ENCODE measurements at places on chromosomes 7 and 10.

DNA sequence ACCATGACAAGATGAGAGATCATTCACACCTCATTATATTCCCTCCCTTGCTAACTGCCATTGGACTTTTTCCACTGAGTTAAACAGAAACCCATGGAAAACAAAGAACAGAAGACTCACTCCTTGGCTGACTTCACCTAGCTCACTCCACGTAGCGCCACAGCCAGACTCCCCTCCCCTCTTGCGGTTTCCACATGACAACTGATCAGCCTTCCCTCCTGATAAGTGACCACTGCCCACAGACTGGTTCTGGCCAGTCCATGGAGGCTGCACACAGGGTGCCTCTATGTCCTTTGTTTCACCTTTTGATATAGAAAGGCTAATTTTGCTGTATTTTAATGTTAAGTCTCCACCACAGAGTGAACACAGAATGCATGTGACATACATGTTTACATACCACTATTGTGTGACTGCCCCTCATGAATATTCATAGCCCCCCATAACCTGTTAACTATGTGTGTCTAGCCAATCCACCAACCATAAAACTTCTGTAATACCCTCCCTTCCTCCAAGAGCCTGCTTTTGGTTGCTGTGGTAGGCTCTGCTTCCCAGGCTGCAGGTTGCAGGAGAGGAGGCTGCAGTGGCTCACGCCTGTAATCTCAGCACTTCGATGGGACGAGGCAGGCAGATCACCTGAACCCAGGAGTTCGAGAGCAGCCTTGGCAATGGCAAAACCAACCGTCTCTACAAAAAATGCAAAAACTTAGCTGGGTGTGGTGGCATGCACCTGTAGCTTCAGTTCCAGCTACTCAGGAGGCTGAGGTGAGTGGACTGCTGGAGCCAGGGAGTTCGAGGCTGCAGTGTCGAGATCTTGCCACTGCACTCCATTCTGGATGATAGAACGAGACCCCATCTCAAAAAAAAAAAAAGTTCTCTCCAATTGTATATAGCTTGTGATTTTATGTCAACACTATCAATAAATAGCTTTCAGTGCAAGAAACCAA, 10.0 kb upstream of the IFIT5 start:
- DNase-seq: no peak

- DNase-seq: no peak
Observed at GRCh38 chr10:42879380-42880254, 97.0 kb downstream of the BMS1 start.

GRCh38 chr7:151793991-151794507, 82.9 kb downstream of the PRKAG2 start:
- DNase-seq: no peak

DNA sequence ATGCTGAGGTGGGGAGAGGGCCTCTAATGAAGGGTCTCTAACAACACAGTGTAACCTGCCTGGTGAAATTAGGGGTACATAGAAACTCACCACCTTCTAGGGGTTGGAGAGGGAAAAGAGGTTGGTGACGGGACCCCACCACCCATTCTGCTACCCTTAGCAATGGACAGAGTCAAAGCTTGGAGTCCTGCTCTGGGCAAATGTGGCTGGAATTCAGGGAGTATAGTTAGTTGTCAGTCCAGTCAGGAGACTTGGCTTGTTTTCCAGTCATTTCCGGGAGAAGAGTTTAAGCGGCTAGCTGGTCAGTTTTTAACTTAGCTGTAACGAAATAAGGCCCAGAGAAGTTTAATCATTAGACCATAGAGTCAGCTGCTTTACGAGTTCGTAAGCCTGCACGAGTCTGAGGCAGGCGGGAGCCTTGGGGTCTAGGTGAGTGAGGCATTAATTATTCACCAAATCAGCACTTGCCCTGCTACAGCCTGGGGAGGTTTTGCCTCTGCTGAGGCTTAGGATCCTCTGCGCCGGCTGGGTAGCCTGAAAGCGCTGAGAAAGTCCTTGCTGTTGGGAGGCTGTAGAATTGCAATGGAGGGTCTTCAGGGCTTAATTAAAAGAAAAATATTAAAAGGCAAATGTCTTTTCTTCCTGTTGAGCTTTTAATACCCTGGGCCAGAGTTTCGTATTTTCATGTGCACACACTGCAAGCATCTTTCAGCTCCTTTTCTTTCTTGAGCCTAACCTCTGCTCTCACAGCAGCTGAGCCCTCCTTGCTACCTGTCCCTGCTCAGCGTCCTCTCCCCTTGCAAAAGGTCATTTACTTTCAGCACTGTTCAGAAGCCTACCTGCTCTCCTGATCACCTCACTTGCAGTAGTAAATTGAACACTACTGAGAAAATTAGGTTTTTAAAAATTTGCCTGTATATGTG, 1.5 kb upstream of the LAMB1 start:
- no peak for DNase-seq

DNA sequence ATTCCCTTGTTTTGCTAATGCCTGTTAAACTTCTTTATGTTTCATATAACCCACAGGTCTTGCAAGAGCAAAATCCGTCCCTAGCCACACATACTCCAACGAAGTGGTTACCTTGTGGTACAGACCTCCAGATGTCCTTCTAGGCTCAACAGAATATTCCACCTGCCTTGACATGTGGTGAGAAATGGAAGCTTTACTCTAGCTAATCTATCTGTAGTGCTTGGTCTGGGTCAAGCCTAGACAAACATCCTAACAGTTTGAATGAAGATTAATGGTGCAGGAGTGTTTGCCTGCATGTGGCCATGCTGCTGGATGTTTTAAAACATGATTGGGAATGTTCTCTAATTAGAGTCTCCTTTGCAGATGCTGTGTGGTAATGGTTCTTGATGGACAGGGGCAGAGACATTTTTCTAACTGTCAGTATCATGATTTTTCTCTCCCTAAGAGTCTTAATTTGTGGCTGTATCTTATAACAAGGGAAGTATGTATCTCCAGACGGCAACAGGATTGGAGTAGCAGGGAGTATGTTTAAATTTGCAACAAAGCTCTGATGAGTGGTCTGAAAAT, 308.5 kb upstream of the FZD1 start:
- no peak for DNase-seq

DNA sequence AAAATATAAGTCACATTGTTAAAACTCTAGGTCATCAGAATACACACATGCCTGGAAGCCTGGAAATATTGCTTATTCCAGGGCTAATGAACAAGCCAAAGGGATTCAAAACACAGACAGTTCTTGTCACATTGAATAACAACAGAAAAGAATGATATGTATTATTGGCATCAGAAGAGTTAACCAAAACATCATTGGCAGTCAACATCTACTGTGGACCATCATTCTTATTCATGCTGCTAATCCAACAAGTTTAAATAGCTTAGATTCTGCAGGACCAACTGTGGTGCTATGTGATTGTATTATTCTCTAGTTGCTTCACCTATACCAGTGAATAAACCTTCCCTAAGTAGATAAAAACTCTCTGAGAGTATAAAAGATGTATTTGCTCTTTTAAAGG, 198.3 kb downstream of the NEBL start:
- no peak for DNase-seq

GRCh38 chr10:389836-390448, 254.7 kb downstream of the ZMYND11 start:
- no peak for DNase-seq

DNA sequence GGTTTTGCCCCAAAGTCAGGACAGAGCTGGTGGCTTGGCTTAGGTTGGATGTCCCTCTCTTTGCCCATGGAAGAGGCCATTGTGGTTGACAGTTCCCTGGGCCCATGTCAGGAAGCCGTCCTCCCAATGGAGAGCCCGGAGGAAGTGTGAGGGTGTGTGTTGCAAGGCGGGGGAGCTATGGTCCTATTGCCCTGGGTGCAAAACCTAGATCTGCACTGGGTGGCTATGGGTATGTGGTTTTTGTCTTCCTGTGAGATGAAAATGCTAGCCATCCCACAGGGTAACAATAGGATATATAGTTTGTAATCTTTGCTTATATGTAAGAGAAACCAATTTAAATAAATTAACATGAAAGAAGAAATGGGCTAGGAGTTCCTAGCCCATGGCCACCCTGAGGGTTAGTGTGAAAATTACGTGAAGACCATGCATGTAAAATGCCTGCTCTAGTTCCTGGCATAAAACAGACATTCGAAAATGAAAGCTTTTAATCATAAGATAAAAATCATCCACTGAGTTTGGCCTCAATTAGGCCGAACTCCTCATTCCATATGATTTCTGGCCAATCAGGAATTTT, 189.2 kb downstream of the PLPP4 start:
- DNase-seq: no peak

DNA sequence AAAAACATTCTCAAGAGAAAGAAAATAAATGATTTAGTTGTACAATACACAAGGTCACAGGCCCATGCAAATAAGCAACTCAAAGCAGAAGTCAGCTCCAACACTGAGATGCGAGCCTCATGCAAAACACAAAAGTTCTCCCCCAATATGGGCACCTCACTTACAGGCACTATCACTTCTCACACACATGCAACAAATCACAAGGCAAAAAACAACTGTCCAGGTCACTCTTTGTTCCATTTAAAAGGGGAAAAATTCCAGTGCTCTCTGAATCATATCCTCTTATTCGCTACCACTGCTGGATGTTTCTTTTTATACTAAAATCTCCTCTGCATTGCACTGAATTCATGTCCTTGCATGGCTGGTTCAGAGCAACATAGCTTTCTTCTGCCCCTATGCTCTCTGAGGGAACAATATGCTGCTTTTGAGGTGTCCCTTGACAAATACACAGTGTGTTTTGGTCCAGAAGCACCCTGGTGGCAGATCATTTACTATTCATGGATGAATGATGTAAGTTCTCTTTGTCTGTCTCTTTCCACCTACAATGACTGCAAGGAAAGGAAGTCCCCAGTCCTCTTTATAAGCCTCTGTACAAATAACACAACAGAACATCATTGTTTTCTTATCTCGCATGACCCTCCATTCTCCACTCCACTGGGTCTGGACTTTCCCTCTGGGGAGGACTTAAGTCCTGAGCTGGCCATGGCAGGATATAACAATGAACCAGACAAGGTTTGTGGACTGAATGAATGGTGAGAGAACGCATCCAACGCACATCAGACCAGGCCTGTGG, 85.4 kb upstream of the GSDME start:
- no peak for DNase-seq

GRCh38 chr10:122349758-122350369, 24.6 kb upstream of the PLEKHA1 start:
- no peak for DNase-seq

DNA sequence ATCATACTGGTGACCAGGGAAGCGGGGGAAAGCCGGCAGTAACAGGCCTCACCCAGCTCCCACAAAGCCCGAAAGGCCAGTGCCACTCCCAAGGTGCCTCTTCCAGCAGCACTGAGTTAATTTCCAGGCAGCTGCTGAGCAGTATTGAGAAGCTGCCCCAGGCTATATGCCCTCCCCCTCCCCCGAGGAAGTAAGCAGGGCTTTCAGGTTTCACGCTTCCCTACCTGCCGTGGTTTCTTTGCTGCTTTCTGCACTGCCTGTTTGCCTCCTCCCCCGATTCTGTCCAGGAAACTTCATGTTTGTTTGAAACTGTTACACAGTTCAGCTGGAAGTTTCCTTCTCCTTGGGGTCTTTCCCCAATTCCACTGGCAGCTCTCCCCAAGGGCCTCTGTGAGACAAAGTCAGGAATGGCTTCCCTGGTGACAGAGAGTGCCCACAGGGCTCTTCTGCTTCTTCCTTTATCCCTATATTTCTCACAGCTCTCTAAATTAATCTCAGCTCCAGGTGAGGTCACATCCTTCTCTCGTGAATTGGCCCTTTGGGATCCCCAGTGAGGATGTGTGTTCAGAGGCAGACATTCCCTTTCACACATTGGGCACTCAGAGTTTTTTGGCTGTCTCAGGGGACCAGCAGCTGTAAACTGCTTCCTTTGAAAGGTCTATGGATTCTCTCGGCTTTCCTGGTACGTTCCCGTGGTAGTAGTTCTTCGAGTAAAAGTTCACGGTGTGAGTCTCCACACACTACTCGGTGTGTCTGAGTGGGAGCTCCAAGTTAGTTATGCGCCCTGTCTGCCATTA, 19.4 kb downstream of the C1GALT1 start:
- DNase-seq: no peak

- no peak for DNase-seq
Observed at GRCh38 chr10:131009791-131010190, 301.7 kb downstream of the TCERG1L start.

- no peak for DNase-seq
Observed at GRCh38 chr7:125098377-125098970, 168.8 kb upstream of the POT1 start.

GRCh38 chr10:62856021-62856420, 39.9 kb upstream of the EGR2 start:
- no peak for DNase-seq

DNA sequence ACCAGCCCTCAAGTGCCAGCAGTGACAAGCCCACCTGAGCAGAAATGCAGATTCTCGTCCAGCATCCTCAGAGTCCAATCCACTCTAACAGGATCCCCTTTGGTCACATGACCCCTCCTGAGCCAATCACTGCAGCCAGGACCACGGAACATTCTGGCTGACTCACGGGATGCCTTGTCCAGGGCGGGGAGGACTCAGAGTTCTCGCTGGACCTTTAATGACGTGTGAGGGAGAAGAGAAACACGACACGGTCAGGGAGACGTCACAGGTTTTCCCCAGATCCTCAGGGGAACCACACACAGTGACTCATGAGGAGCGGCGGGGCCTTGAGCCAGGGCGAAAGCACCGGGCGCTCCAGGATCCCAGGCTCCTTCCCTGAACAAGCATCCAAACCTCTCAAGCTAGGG, 155.7 kb downstream of the PTPRN2 start:
- DNase-seq: peak; percentile 50

- DNase-seq: no peak
Observed at GRCh38 chr7:101890749-101891523, 73.5 kb downstream of the CUX1 start.

- DNase-seq: no peak
Observed at GRCh38 chr7:139232904-139233303, 1.9 kb downstream of the UBN2 start.

DNA sequence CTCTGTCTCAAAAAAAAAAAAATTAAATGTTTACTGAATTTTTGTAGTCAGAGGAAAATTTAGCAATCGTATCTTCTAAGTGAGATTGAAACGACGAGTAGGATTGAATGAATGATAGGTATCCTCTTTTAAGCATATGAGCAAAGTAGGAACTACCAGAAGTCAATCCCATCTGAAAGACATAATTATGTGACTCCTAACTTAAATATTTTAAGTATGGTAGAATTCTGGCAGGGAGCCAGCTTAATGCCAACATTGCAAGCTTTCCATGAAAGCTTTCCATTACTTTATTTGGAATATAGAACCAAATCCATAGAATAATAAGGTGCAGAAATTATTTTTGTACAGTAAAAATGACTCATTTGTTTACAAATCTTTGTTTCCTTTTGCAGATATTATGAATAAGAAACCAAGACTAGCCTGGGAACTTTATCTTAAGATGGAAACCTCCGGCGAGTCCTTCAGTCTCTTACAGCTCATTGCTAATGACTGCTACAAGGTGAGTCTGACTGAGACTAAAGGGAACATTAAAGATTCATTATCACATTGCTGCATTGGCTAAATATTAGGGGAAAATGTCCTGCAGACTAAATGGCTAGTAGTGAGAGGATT, 50.2 kb upstream of the UBN2 start:
- no peak for DNase-seq
